ENCODE measurements at places on chromosomes 7 and 10.

DNA sequence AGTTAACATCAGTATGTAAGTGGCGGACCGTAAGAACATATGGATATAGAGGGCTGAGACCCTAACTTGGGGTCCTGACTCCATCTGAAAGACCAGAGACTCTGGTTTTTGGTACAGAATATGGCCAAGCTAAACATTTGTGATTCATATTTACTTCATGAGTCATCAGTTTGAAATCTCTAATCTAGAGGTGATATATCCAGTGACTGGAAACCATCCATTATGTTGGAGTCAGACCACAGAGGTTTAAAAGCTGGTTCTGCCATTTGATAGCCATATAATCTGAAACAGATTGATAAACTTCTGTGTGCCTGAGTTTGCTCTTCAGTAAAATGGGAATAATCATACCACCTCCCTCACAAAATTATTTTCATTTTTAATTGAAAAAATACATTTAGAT is 505.3 kb downstream of the SORCS3 start:
- DNase-seq, result no peak

GRCh38 chr7:100127866-100128636 is 1.3 kb downstream of the MBLAC1 start:
- no peak for DNase-seq

GRCh38 chr7:27606270-27607209 is 56.1 kb downstream of the HIBADH start:
- DNase-seq, result no peak

DNA sequence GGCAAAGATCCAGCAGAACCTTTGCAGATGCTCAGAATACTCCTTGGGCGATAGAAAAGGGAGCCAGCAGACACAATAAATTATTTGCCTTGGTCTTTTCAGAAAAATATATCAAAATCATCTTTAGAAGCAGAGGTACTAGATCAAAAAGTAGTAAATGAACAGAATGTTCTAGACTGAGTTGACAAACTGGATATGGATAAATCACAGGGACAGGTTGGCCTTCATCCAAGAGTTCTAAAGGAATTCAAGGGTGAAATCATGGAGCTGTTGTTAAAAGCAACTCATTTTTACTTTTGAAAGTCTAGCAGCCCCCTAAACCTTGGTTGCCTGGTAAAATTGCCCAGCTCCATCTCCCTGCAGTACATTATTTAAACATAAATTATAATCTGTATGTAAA is 99.1 kb downstream of the PLCE1 start:
- DNase-seq, result no peak

DNA sequence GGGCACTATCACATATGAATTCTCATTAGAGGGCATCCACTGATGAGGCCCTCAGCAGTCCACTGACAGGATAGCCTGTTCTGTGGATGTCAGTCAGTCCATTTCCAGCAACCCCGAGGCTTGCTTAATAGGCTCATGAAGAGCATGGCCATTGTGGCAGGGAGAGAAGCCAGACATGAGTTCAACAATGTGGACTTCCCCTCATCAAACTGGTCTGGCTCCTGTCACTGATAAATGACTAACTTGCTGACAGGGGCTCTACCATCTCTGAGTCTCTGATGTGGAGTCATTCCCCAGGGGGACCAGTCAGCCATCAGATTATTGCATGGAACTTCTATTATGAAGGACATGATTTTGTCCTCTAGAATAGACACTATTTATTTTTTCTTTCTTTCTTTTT is 19.8 kb upstream of the TRIL start:
- DNase-seq, result no peak

- DNase-seq, result no peak
Observed at GRCh38 chr10:93873420-93874115, 20.2 kb upstream of the SLC35G1 start.

GRCh38 chr10:14686356-14686755 is 88.3 kb downstream of the FAM107B start:
- DNase-seq, result no peak

- no peak for DNase-seq
Observed at GRCh38 chr7:111953611-111954010, 252.6 kb downstream of the DOCK4 start.

- DNase-seq, result no peak
Observed at GRCh38 chr10:96494694-96495093, 19.0 kb downstream of the TLL2 start.

DNA sequence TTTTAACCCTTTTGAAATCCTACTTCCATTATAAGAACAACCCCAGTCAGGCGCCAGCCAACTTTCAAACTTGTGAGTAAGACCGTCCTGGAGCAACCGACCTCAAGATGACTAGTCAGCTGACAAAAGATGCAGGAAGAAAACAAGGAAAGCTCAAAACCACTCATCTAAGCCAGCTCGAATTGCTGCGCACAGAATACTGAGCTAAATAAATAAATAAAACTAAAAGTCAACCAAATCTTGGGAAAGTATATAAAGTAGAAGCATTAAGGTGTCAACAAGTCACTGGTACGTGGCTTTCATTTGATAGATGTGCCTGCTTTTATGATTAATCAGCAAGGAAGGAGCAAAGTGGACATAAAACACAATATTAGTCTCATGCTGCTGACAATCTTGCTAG is 1269.8 kb downstream of the XPNPEP1 start:
- no peak for DNase-seq

DNA sequence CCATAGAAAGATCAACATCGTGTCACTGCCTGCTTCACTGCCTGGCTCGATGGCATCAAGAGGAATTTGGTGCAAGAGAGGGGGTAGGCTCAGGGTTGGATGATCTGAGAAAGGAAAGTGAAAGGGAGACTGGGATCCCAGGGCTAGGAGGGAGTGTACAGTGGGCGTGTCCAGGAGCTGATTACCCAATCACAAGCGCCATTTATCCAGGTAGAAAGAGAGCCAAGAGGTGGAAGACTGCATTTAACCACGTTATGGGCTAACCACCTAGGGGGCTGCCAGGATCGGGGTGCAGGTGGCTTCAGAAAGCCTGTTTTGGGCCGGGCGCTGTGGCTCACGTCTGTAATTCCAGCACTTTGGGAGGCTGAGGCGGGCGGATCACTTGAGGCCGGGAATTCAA is 10.3 kb downstream of the PODXL start:
- no peak for DNase-seq

DNA sequence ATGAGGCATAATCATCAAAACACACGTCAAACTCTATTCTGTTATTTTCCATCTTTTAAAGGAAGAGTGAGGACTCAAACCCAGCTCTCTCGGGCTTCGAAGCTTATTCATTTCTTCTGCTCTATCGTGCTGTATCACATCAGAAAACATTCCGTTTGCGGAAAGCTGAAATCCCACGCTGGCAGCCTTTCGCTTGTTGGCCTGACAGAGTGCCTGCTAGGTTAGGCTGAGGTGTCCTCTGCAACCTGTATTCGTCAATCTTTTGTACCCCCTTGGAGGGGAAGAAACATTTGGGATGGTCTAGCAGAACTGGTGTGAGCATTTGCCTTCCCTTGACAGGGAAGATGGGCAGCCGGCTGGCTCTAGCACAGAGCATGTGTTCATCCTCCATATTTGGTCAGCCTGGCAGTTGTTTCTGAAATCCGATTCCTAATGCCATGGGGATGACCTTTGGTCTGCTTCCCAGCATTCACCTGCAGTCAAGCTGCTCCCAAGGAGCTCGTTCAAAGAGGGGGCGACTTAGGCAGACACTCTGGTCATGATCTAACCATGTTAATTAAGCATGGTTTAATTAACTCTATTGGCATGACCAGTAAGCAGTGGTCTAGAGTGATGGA is 55.2 kb downstream of the TACC2 start:
- DNase-seq, result no peak

DNA sequence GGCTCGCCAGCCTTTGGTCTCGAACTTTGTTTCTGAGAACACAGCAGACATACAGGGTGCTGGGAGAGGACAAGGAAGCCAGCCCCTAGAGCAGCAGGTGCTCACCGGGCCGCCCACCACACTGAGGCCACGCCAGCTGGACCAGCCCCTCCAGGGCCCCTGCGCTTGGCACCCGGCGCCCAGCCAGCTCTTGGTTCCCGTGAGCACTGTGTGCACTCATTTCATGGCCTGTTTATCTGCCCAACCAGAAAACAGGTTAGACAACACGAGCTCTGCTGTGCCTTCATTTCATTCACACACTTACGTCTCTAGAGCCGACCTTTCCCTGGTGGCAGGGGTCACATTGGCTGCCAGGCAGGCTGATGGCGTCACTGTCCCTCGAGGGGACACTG is 104.0 kb downstream of the CYTH3 start:
- no peak for DNase-seq

DNA sequence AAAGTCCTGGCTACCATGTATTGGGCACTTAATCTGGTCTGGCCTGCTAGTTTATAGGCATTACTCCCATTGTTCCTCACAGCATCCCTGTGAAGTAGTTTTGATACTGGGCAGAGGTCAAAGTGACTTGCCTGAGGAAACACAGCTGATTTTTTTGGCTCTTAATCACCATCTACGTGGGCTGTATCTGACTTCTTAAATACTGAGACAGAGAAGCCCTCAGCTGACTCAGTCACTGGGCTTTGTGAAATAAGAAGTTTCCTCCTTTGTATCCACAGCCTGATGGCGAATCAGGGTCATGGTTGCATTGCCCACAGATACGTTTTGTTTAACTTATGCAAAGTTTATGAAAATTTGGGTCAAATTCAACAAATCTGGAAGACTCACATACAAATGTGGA is 13.2 kb downstream of the TACR2 start:
- no peak for DNase-seq

- DNase-seq, result no peak
Observed at GRCh38 chr10:10530313-10530712, 487.4 kb upstream of the CELF2 start.
